ENCODE measurements at places on chromosomes 4 and X.

- DNase-seq, result no peak
These were observed 76.2 kb downstream of the ELOVL6 start for GRCh38 chr4:110122201-110122600.

DNA sequence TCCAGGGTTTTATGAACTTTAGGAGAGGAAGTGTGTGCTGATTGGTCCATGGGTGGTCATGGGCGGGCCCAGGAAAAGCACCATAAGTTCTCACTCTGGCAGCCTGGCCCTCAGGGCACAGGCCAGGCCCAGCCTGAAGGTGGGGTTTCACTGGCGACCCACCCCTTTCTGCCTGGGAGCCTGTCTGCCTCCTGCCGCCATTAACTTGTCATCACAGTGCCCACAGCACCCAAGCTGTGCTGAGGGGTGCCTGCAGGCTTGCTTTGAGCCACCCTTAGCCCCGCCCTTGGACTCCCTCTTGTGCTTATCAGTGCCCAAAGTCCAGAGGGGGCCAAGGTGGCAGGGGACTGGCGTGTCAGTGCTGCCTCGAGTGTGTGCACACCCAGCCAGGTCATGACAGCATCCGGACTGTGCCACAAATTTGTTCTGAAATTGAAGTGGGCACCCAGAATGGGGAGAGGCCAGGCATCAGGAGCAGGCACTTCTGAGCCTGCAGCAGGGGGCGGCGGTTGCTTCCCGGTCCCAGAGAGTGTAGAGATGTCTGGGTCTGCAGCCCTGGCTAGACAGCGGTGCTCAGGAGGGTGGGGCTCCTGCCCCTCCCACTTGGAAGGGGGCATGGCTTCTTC lies 455.6 kb downstream of the TMA16 start:
- DNase-seq, result no peak

GRCh38 chr4:122476745-122477144 lies 20.2 kb upstream of the IL2 start:
- no peak for DNase-seq

GRCh38 chr4:21205821-21206531 lies 505.7 kb downstream of the PACRGL start:
- DNase-seq, result no peak

- DNase-seq, result no peak
These were observed 124.4 kb downstream of the SLIT2 start for GRCh38 chr4:20376070-20376469.

DNA sequence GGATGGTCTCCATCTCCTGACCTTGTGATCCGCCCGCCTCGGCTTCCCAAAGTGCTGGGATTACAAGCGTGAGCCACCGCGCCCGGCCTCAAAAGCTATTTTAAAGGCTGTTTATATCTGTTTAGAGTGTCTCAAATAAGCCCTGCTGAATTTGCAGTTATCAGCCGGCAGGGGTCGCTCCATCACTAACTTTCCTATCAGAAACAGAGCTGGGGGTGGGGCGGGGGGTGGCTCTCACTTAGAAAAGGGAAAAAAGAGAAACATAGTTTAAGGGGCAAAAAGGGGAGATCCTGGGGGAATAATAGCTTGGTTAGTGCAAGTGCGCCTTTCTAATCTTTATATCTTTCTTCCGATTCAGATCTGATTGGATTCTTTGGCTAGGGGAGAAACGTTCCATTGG lies 450.7 kb downstream of the UBE2NL start:
- DNase-seq, result no peak

GRCh38 chr4:47413521-47413920 lies 50.0 kb downstream of the COMMD8 start:
- no peak for DNase-seq

GRCh38 chr4:153217440-153217839 lies 13.2 kb downstream of the TRIM2 start:
- DNase-seq, result no peak

DNA sequence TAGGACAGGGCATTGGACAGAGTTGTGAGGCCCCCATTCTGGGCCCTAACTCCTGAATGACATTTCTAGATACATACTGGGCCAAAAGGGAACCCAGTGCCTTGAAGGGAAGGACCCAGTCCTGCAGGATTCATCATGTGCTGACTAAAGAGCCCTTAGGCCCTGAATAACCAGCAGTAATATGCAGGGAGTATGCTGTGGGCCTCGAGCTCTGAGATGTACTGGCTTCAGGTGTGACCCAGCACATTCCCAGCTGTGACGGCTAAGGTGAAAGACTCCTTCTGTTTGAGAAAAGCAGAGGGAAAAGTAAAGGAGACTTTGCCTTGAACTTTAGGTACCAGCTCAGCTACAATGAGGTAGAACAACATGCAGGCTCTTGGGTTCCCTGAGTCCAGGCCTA lies 138.2 kb upstream of the HUWE1 start:
- no peak for DNase-seq

DNA sequence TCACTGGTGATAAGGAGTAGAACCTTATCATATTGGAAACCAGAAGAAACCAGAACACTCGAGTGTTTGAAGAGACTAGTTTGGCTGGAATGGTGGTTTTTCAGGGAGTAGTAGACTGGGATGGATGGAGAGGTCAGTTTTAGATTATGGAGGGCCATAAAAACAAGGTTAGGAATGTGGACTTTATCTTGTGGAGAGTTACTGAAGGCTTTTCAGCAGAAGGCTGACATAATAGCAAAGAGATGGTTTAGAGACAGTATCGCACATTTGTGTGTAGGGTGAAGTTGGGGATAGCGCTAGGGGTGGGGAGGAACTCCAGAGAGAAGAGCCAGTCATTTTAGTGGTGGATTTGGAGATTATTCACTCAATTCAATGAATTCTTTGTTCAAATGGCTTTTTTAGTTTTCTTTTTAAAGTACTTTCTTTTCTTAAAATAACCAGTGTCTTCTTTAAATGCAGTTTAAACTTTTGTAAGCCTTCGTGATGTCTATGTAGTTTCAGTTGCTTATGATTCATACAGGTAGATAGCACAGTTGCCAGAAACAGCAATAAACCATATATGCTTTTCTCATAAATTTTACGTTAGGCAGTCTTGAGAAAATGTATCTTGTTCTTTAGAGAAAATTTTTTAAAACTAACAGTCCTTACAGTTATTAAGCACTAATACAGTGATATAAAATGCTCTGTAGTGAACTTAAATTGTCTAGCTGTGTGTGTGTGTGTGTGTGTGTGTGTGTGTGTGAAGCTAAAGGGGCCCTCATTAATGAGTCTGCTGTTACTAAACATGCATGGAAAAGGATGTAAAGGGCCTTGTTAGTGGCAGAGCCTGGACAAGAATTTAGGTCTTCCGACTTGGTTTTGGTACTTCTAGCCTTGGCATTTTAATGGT lies 3.8 kb downstream of the ARHGAP10 start:
- no peak for DNase-seq

DNA sequence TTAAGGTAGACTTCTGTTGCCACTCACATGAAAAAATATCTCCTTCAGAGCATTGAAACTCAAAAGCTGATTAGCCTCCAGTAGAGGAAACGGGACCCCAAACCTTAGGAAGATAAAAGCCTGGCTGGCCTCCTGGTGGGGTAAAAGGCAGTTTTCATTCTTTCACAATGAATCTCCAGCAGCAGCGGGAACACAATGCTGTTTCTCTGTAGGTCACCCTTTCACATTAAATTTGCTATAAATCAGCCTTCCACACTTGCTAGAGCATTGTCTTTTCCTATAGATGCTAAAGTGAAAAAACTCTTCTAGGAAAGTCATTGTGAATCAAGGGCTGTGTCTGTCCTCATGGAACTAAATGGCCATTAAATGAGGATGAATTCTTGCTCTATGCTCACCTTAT lies 207.3 kb upstream of the MAGEB2 start:
- no peak for DNase-seq

DNA sequence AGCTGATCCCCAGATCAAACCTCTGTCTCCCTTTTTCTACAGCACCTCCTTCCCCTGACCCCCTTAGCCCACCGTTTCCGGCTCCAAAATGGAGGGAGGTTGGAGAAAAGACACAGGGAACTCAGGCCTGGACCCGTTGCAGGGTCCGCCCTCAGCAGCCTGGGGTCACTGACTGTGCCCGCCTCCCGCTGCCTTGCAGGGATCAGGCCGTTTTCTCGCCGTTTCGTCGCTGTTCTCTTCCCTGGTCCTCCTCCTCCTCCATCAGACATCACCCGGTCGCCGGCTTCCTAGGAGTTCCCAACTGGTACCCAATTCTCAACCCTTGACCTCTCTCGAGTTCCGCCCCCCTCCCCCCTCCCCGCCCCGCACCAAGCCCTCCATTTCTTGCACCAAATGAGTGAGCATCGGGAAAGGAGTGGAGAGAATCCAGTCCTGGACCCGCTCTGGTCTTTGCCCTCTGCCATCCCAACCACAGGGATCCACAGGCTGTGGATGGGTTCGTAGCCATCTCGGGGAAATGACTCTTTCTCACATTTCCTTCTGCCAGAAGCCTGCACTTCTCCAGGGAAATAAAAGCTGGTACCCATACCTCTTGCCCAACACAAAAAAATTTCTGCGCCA lies 493 bp downstream of the TCEAL5 start:
- DNase-seq, result no peak

DNA sequence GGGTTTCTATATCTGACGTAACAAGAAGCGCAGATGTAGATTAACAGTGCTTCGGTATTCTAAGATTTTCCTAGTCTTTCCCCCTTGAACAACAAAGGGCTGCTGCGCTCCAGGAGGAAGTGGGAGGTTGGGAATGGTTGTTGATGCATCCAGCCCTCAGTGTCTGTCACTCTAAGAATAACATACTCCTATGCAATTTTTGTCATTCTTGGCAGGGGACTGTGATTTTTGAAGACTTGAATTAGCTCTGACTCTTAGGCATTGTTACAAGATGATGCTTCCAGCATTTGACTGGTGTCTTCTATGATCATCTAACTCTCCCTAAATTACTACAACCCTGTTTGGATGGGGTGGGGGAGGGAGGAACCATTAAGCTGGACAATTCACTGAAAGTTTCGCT lies 394.2 kb downstream of the ARHGAP24 start:
- DNase-seq, result no peak

- no peak for DNase-seq
These were observed 29.1 kb downstream of the RASGEF1B start for GRCh38 chr4:81442484-81443085.

- DNase-seq, result no peak
These were observed at the start of gene POU3F4 for GRCh38 chrX:83508006-83508405. TSS of gene POU3F4 (plus strand) at chrX:83508290. CDS start at chrX:83508325, 35 bp downstream.

- no peak for DNase-seq
These were observed 234.3 kb downstream of the HS3ST1 start for GRCh38 chr4:11194431-11194830.

- no peak for DNase-seq
These were observed 98.9 kb downstream of the HPGD start for GRCh38 chr4:174423257-174423944.

- DNase-seq, result no peak
These were observed 139.9 kb upstream of the ETNPPL start for GRCh38 chr4:108902769-108903168.

- no peak for DNase-seq
These were observed 85.9 kb downstream of the OTC start for GRCh38 chrX:38438321-38438720.

- no peak for DNase-seq
These were observed 114.9 kb downstream of the SHISA3 start for GRCh38 chr4:42512226-42512625.

DNA sequence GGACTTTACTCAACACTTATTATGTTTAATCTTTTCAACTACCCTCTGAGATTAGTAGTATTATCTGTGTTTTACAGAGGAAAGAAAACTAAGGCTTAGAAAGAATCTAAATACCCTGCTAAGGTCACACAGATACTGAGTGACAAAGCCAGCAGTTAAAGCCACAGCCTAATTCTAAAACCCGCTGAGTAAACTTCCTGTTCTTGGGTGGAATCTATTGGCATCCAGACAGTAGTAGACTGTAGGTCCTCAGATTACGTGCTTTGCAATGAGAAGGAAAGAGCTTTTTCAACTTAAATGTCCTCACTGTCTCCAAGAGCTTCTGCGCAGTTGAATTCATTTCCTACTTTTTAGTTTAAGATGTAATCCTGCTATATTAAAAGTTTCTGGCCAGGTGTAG lies 126.0 kb downstream of the TENM3 start:
- DNase-seq, result no peak

DNA sequence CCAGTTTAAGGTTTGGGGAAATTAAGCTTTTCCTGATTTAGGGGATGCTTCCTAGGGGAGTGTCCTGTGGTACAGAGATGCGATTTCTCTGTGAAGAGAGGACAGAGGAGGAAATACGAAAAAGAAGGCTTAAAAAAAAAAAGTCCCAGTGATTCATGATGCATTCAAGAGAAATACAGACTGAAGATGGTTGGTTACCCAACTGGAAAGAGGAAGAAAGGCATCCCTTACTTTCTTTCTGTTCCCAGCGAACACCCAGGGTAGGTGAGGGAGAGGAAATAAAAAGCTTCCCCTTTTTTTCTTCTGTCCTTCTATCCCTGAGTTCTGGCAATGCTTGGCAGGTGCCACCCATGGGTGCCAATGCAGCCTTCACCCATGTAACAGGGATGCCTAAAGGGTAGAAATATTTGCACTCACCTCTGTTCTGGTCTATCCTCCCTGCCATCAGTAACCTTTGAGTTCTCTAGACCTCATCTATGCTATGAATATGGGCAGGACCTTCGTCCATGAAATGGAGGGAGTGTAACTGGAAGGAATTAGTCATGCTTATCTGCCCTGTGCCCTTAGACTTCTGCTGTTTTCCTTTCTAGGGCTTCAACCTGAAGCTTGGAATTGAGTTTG lies 230.1 kb upstream of the GALNTL6 start:
- DNase-seq, result no peak

DNA sequence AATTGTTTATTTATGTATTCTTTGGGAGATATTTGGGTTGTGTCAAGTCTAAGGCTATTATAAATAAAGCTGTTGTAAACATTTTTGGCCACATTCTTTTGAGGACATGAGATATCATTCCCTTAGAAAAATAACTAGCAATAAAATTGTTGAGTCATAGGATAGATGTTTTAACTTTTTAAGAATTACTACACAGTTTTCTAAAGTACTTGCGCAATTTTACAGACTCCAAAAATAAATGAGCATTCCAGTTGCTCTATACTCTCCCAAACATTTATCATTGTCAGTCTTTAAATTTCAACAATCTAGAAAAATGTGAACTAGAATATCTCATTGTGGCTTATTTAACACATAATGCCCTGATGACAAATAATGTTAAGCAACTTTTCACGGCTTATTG lies 189.1 kb upstream of the ADGRL3 start:
- DNase-seq, result no peak

DNA sequence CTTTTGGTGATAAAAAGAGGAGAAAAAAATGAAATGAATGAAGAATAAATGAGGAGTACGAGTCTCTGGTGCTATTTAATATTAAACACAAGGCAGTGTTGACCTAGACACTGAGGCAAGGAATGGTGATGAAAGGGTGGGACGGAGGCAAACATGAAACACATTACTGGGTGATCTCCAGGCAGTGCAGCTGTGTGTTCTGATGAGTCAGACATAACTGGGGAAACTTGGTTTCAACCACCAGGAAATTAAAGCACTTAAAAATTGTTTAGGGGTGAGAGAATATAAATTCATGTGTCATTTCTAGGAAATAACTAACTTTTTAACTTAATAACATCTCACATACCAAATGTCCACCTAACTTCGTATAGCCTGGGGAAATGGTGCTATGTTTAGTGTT lies 19.7 kb upstream of the CXCL6 start:
- DNase-seq, result no peak
